ENCODE measurements at places on chromosomes 12 and 14.
A peak's percentile ranks its signal among the peaks of the same experiment; 100 is the strongest.

- peak; percentile 61 for DNase-seq
These were observed 15.6 kb upstream of the C14orf180 start for GRCh38 chr14:104563742-104564615.

DNA sequence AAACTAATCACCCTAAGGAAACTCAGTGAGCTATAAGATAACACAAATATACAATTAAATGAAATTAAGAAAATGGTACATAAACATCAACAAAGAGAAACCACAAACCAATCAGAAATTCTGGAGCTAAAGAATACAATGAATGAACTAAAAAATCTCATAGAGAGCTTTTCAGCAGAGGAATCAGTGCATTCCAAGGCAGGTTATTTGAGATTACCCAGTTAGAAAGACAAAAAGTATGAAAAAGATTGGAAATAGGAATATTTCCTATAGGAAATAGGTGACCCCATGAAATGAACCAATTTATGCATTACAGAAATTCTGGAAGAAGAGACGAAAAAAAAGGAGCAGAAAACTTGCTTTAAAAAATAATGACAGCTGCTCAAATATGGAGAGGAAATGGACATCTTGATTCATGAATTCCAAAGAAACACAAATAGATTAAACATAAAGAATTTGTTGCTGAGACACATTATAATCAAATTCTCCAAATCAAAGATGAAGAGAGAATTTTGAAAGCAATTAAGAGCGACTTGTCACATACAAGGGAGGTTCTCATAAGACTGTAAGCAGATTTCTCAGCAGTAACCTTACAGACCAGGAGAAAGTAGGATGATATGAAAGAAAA is 90.7 kb downstream of the RERGL start:
- no peak for DNase-seq

DNA sequence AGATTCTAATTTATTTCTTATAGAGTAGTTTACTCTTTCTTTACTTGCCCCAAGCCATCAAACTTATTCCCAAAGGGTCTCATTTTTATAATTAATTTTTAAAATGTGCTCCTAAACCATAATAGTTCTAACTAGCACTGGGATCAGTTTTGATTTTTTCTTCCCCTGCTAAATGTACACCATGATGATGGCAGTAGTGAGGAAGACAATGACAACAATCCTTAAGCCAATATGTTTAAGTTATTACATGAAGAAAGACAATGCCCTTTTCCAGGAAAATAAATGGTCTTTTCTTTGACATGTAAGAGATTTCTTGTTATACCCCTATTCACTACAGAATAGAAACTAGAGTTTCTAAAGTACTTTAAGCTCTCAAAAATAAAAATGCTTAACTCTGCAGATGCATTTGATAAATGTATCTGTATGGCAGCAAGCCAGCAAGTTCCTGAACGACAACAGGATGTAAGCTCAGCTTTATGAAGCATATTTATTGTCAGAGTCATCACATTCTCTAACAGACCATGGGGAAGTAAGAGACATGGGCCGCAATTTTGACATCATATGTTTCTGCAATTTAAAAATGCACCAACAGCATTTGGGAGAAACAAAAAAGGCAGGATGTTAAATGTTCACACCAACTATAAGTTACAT is 36.0 kb upstream of the SNX6 start:
- DNase-seq, result no peak

DNA sequence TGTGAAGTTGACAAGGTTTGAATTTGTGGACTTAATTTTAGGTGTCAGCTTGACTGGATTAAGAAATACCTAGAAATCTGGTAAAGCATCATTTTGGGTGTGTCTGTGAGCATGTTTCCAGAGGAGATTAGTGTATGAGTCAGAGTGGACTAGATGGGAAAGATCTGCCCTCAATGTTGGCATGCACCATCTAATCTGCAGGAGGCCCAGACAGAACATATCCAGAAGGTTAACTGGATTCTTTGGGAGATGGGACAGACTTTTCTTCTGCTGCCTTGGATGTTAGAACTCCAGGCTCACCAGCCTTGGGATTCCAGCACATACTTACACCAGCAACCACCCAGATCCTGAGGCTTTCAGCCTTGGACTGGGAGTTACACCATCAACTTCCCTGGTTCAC is 14.1 kb downstream of the SGPP1 start:
- DNase-seq, result no peak

GRCh38 chr12:80441921-80442320 is 2.1 kb upstream of the PTPRQ start:
- DNase-seq, result no peak

DNA sequence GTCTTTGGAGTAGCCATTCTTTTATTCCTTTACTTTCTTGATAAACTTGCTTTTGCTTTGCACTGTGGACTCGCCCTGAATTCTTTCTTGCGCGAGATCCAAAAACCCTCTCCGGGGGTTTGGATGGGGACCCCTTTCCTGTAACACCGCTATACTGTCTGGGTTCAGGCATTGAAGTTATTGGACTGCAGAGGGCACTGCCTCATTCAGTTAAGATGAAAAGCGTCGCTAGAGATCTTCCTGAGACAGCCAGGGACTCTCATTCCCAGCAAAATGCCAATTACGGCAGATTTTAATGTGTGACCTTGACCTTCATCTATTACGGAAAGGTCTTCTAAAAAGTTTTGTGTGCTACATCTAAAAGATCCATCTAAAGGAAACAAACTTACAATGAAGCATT is 17.3 kb upstream of the RIMKLB start:
- no peak for DNase-seq

GRCh38 chr14:51327376-51327775 is 87.3 kb downstream of the TMX1 start:
- no peak for DNase-seq

DNA sequence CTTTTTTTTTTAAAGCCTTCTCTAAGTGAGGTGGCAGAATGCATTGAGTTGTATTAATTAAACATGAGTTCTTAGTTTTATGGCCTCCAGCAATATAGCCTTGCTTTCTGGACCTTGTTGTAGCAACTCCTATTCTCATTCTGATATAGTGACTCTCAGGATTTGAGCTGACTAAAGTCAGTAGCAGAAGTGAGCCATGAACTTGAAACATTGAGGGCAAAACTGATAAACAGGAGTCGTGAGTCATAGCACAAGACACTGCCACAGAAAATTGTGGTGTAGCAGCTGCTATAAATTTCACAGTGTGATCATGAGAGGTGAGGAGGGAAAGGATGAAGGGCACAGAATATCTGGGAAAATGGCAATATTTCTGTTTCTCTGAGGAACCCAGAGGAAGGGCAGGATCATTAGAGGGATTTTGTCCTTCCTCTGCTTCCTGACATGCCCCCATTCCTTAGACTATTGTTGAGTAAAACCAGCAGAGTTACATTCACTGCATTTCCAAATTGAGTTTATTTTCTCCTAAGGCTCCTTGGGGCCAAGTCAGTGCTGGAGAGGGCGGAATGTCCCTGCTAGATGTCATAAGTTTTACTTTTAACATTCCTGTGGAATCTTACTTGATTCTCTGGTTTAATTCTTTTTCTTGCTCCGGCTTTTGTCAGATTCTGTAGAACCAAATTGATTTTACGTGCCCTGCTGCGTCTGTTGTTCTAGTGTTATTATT is 7.5 kb downstream of the KLRG1 start:
- DNase-seq, result no peak

- DNase-seq, result no peak
These were observed 416.3 kb upstream of the ATP2B1 start for GRCh38 chr12:90124914-90125313.

- DNase-seq, result peak; percentile 26
These were observed 247.3 kb upstream of the FKBP4 start for GRCh38 chr12:2547273-2548044.

DNA sequence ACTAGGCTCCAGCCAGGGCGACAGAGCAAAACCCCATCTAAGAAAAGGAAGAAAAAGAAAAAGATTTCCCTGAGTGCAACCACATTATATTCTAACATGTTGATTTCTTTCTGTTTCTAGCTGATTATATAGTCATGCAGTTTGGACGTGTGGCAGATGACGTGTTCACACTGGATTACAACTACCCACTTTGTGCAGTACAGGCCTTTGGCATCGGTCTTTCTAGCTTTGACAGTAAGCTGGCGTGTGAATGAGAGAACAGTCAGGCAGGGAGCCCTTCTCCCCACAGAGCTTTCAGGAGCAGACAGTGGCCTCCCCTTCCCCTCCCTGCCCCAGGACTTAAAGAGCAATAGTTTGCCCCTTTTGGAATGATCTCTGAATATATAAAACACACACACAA is 20.0 kb upstream of the TEAD4 start:
- no peak for DNase-seq

DNA sequence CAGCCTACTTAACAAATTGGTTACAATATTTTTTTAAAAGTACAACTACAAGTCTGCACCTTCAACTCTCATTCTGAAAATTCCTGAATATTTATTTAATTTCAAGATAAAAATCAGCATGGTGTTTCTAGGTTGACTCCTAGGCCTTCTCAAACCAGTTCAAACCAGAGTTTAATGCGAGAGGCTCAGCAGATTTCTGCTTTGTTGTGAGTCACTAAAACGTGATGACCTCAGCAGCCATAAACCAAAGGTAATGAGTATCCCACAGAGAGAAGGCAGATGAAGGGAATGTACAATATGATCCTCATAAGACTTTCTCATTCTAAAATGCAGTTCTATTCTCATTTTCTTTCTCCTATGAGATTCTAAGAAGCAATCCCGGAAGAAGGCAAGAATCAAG is 1.5 kb downstream of the PRDM4 start:
- DNase-seq, result peak; percentile 23

Measured in CD4-positive, alpha-beta T cell treated with Interleukin-1 beta for 1 hour (primary cell).